ENCODE measurements at places on chromosomes 16 and 17. TPM values are rescaled to one million over a fixed set of nuclear protein-coding genes. Genes with fewer than 3 reads are reported as not detected.
A peak's percentile ranks its signal among the peaks of the same experiment; 100 is the strongest.

Gene NLRC3
- 19.7 TPM for polyA plus RNA-seq

DNA sequence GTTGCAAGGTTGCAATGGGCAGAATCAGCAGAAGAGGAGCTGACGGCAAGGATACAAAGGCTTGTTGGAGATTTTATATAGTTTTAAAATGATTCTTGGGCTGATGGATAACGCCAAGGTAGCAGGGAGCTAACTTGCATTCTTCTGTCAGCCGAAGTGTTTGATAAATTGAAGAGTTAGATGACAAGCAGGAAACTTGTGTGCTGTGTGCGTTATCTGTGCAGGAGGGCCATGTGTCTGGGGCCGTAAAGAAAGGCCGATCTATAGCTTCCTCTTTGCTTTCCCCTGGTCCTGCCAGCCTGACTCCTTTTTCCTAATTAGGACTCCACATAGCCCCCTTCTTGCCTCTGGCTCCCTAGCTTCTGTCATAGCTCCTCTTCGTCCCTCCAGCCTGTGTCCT is 6.7 kb upstream of the WWOX start:
- H3K36me3 ChIP-seq: no peaks in the 10 kb centered on the region
- H3K27ac ChIP-seq: no peak overlapping the region
- H3K27me3 ChIP-seq: peaks cover 18% of the 10 kb centered on the region
- no peak for DNase-seq
- H3K4me1 ChIP-seq: no peaks in the 10 kb centered on the region

GRCh38 chr17:75878174-75878998 is at the start of gene TRIM47:
TSS of gene TRIM47 (minus strand) at chr17:75878581. CDS start at chr17:75878548, 33 bp downstream.
- peaks cover 50% of the 10 kb centered on the region for H3K4me1 ChIP-seq
- no peaks in the 10 kb centered on the region for H3K36me3 ChIP-seq
- H3K27me3 ChIP-seq: no peaks in the 10 kb centered on the region
- peak within 1 kb of the TSS; percentile 88 for H3K4me3 ChIP-seq
- peak within 1 kb of the TSS; percentile 89 for H3K27ac ChIP-seq

DNA sequence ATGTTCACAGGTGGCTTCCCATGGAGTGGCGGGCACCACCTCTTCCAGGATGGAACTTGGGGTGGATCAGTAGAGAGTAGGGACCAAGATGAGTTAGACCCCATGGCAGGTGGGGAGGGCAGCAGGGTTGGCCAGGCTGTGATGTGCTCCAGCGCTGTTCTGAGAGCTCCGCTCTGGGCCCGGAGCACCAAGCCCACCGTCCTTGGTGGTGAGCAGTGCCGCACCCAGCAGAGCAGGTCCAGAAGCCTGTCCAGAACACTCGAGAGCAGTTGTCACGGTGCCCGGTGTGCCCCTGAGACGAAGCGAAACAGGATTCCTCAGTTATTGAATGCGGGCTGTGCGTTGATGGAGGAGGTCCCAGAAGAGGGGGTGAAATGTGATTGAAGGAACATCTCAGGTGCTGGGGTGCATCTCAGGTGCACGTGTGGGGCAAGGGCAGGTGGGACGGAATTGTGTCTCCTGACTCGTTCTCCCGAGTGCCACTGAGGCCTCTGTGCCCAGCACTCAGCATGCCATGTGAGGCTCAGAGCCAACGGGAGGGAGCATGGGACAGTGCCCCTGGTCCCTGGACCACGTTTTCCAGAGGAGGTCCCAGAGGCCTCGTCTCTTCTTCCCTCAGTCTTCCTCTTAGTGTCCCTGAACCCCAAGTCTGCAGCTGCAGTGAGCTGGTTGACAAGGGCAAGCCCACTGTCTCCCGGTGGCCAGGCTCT is 39.5 kb downstream of the COX4I1 start:
- no peak overlapping the region for H3K4me3 ChIP-seq
- no peak overlapping the region for H3K27ac ChIP-seq
- H3K4me1 ChIP-seq: peaks cover 2% of the 10 kb centered on the region
- H3K36me3 ChIP-seq: no peaks in the 10 kb centered on the region
- DNase-seq: no peak

- H3K27ac ChIP-seq: no peak overlapping the region
- no peaks in the 10 kb centered on the region for H3K36me3 ChIP-seq
- no peak for DNase-seq
- H3K27me3 ChIP-seq: peaks cover 2% of the 10 kb centered on the region
Measured at GRCh38 chr16:56347670-56348069, 77.7 kb downstream of the AMFR start.

GRCh38 chr16:73286346-73287267 is 238.7 kb upstream of the ZFHX3 start:
- no peak for DNase-seq
- no peak overlapping the region for H3K27ac ChIP-seq
- H3K4me3 ChIP-seq: no peak overlapping the region
- H3K27me3 ChIP-seq: peaks cover 5% of the 10 kb centered on the region

Gene PDILT
- not detected for polyA plus RNA-seq

Gene GCGR
- polyA plus RNA-seq: not detected

- H3K36me3 ChIP-seq: peaks cover 6% of the 10 kb centered on the region
- H3K4me3 ChIP-seq: no peak overlapping the region
- no peak for DNase-seq
- H3K27me3 ChIP-seq: no peaks in the 10 kb centered on the region
Measured at GRCh38 chr17:47605011-47605410, 44.7 kb upstream of the KPNB1 start.

DNA sequence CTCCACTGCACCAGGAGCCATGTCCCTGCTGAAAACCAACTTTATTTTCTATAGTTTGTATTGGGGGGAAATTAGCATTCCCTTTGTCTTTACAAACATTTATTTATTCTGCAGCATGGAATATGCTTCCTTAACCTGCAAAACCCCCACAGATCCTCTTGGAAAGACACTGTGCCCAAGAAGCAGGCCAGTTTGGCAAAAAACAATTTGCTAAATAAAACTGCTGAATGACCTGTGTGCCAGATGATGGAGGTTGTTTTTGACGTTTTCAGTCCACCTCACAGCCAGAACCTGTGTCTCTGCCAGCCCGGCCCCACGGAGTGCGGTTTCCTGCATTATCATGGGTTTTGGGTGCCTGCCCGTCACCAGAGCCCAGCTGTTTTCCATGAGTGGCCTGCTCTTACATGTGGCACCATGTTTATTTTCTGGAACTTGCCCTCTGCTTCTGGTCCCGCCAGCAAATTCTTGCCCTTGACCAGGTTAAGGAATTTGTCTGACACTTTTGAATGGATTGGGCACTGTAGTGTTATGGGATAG is 26.4 kb downstream of the ORC6 start:
- no peak overlapping the region for H3K4me3 ChIP-seq
- DNase-seq: no peak
- no peaks in the 10 kb centered on the region for H3K27me3 ChIP-seq
- no peak overlapping the region for H3K27ac ChIP-seq
- no peaks in the 10 kb centered on the region for H3K36me3 ChIP-seq
- peaks cover 13% of the 10 kb centered on the region for H3K4me1 ChIP-seq

DNA sequence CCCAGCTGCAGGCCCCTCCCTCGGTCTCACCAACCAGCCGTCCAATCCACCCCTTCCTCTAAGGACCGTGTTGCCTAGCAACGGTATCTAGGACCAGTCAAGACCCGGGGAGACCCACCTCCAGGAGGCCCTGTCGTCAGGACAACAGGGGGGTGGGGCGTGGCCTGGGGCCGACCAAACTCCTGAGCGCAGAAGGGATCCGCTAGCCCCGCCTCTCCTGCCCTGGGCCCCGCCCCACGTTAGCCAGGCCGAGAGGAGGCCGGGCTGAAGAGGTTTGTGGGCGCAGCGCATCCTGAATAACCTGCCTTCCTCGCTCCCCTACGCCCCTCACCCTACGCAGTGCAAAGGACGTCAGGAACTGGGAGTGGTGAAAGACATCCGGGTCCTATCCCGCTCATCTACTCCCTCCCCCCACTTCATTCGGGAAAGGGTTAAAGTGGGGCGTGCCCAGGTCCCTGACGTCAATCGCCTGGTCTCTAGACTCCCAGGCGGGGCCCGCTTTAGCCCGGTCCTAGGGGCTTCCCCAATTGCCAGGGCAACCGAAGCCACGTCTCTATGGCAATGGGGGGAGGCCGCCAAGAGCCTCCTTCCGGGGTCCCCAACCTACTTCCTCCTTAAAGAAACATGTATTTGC is 14.7 kb downstream of the DLG4 start:
- peaks cover 33% of the 10 kb centered on the region for H3K4me1 ChIP-seq
- no peaks in the 10 kb centered on the region for H3K36me3 ChIP-seq
- peak overlapping the region; percentile 90 for H3K4me3 ChIP-seq
- no peaks in the 10 kb centered on the region for H3K27me3 ChIP-seq
- H3K27ac ChIP-seq: peak overlapping the region; percentile 95
- peak; percentile 97 for DNase-seq

DNA sequence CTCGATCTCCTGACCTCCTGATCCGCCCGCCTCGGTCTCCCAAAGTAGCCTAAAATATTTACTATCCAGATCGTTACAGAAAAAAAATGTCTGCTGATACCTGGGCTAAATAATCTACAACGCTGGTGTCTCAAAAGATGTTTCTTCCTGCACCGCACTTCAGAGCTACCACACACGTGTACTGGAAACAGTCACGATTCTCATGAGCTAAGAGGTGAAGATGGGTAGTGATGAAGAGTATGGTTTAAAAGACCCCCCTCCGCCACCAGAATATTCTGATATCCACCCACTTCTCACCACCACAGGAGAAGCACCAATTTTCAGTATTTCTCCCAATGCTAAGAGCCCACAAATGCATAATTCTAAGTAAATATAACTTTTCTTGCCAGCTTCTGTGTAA is 50.2 kb downstream of the SMG6 start:
- H3K27ac ChIP-seq: peak overlapping the region; percentile 91
- H3K4me1 ChIP-seq: peaks cover 73% of the 10 kb centered on the region
- peaks cover 16% of the 10 kb centered on the region for H3K36me3 ChIP-seq
- H3K4me3 ChIP-seq: peak overlapping the region; percentile 6
- no peak for DNase-seq

GRCh38 chr17:19019041-19019941 is 14.7 kb upstream of the FAM83G start:
- no peaks in the 10 kb centered on the region for H3K27me3 ChIP-seq
- H3K4me1 ChIP-seq: peaks cover 20% of the 10 kb centered on the region
- DNase-seq: no peak
- peak overlapping the region; percentile 40 for H3K27ac ChIP-seq
- H3K36me3 ChIP-seq: peaks cover 25% of the 10 kb centered on the region
- no peak overlapping the region for H3K4me3 ChIP-seq

DNA sequence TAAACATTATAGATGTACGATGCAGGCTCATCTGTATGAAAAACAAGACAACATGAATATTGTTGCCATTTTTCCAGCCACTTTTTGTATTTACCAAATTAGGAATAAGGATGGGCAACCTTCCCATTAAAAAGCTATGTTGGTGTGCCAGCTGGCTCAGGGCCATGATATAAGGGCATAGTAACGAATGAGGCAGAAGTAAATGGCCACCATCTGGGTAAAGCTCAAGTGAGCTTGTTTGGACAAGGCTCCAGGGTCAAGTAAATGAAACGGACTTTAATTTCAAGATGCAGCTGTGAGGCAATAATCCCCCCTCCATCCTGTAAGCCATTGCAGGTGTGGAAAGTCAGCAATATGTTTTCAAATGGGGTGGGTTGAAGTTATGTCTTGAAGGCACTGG is 930.9 kb upstream of the CDH8 start:
- no peaks in the 10 kb centered on the region for H3K4me1 ChIP-seq
- H3K27ac ChIP-seq: no peak overlapping the region
- no peak for DNase-seq
- no peak overlapping the region for H3K4me3 ChIP-seq
- no peaks in the 10 kb centered on the region for H3K36me3 ChIP-seq

Gene SLC9A5
- 0.20 TPM for polyA plus RNA-seq

DNA sequence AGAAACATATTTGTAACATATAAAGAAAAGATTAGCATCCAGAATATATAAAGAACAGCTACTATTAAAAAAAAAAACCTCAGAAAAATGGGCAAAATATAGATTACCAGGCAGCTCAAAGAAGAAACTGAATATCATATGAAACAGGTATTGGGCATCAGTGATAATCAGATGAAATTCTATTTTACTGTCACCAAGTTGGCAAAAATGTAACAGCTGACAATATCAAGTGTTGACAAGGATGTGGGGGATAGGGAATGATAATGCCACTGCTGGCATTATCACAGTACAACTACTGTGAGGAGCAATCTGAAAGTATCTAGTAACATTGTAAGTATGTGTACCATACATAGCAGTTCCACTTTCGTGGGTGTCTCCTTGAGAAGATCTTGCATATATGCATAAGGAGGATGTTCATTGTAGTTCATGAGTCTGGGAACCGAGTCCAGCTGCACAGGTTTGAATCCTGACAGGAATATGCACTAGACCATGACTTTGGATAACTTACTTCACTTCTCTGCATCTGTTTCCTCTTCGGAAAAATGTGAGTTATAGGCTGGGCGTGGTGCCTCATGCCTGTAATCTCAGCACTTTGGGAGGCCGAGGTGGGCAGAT is 50.3 kb downstream of the LCMT1 start:
- no peaks in the 10 kb centered on the region for H3K27me3 ChIP-seq
- H3K4me1 ChIP-seq: no peaks in the 10 kb centered on the region
- H3K4me3 ChIP-seq: no peak overlapping the region
- DNase-seq: no peak
- no peak overlapping the region for H3K27ac ChIP-seq

DNA sequence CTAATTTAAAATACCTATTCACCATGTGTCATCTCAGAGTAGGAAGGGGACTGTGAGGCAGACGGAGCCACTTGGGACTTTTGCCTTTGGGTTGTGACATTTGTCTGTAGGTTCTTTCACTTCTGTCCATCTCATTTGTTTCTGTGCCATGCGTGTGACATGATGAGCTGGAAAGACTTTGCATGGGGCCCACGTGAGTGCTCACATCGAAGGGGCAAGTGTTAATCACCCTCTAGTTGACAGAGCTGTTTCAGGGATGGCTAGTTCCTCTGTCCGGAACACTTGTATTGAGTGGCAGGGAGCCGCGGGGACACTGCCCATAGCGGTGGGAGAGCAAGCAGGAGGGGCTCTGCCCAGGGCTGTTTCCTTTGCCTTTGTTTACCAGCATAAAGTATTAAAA is 112.0 kb downstream of the RPTOR start:
- peak overlapping the region; percentile 46 for H3K27ac ChIP-seq
- no peak overlapping the region for H3K4me3 ChIP-seq
- H3K27me3 ChIP-seq: no peaks in the 10 kb centered on the region
- no peaks in the 10 kb centered on the region for H3K36me3 ChIP-seq
- H3K4me1 ChIP-seq: peaks cover 41% of the 10 kb centered on the region
- no peak for DNase-seq

All from naive thymus-derived CD8-positive, alpha-beta T cell (primary cell).